ENCODE measurements at places on chromosomes 1 and 21. TPM values are rescaled to one million over a fixed set of nuclear protein-coding genes. Genes with fewer than 3 reads are reported as not detected.
A peak's percentile ranks its signal among the peaks of the same experiment; 100 is the strongest.

Gene DNAJB4
- total RNA-seq: 14.6 TPM

DNA sequence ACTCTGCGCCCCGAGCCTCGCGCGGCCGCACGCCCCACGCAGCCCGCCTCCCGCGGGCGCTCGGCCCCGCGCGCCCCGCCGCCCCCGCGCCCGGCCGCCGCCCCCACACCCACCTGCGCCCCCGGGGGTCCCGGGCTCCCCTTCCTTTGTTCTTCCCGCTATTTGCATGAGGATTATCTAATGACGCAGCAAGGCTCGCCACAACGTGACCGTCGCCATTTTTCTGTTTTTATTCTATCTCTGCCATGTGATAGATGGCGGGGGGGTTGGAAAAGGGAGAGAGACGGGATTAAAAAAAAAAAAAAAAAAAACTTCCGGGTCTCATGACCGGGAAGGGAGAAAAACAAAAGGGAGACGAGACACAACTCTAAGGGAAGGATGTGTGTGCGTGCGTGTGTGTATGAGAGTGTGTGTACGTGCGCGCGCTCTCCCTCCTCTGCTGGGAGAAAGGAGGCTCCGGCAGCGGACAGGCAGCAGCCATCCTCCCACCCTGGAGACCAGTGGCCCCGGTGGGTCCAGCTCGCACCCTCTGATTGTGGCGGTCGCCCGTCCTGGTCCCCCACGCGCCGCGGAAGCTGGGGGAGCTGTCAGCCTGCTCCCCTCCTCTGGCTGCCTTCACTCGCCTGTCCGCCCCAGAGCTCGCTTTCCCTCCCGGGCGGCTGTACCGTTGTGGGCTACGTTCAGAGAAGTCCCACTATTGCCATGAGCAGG, 80.4 kb upstream of the AK4 start:
- peak overlapping the region; percentile 97 for H3K27ac ChIP-seq
- peak; percentile 38 for DNase-seq
- no peaks in the 10 kb centered on the region for H3K36me3 ChIP-seq
- peaks cover 2% of the 10 kb centered on the region for H3K27me3 ChIP-seq

GRCh38 chr1:113935970-113936369, 6.8 kb downstream of the HIPK1 start:
- H3K27me3 ChIP-seq: no peaks in the 10 kb centered on the region
- no peak for DNase-seq
- peaks cover 60% of the 10 kb centered on the region for H3K36me3 ChIP-seq

DNA sequence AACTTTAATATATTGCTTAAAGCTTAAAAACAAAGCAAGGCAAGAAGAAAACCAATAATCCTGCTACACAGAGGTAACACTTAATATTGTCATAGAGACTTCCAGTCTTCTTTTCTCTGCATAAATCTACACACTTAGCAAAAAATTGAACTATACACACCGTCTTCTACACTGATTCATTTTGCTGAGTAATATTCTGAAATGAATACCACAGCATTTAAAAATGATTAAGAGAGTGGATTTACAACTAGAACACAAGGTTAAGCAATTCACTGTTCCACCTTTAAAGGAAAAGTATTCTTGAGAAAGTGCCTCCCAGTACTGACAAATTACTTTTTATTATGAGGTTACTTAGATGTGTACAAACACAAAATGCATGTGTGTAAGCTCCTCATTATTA, 22.2 kb upstream of the ITPKB start:
- no peaks in the 10 kb centered on the region for H3K36me3 ChIP-seq
- H3K27me3 ChIP-seq: peaks cover 2% of the 10 kb centered on the region
- peaks cover 24% of the 10 kb centered on the region for H3K4me1 ChIP-seq
- no peak overlapping the region for H3K27ac ChIP-seq

GRCh38 chr1:98660940-98661543, 479 bp upstream of the SNX7 start:
- H3K4me3 ChIP-seq: peak overlapping the region; percentile 18
- H3K27ac ChIP-seq: no peak overlapping the region
- peaks cover 8% of the 10 kb centered on the region for H3K4me1 ChIP-seq
- peaks cover 48% of the 10 kb centered on the region for H3K27me3 ChIP-seq
- H3K36me3 ChIP-seq: no peaks in the 10 kb centered on the region

Gene CDC20
- 128 TPM for total RNA-seq

Gene PKNOX1
- total RNA-seq: 26.9 TPM

GRCh38 chr1:115332813-115333608, 5.0 kb downstream of the NGF start:
- no peaks in the 10 kb centered on the region for H3K36me3 ChIP-seq
- H3K27ac ChIP-seq: no peak overlapping the region
- H3K4me3 ChIP-seq: no peak overlapping the region
- no peaks in the 10 kb centered on the region for H3K4me1 ChIP-seq
- peaks cover 17% of the 10 kb centered on the region for H3K27me3 ChIP-seq
- DNase-seq: no peak

Gene S100B
- total RNA-seq: not detected

Gene LRRC3
- total RNA-seq: 2.3 TPM

DNA sequence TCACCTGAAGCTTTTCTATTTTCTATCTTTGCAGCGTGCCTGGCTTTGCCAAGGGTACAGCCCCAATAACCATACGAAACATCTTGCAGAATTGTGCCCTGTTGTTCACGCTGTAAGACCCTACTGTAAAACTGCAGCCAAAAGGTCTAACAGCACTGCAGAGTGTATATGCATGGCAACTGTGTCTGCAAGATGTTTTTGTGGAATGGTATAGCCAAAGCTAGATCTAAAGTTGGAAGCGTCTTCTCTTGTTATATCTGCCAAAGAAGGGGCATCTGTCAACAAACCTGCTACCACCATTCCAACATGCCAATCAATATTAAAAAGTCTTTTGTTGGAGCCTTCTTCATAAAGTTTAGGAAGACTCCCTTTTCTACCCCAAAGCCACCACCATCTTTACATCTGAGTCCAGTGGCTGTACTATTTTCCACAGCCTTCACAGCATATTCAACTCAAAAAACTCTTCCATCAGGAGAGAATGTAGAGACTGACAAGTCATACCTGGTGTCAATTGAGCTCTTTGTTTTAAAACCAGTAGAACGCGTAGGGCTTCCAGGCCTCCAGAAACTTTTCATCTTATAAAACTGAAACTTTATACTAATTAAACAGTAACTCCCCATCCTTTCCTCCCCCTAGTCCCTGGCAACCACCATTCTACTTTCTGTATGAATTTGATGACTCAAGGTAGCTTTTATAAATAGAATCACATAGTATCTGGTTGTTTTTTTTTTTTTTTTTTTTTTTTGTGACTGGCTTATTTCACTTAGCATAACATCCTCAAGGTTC, 40.0 kb downstream of the ZSCAN20 start:
- H3K27me3 ChIP-seq: no peaks in the 10 kb centered on the region
- no peaks in the 10 kb centered on the region for H3K4me1 ChIP-seq
- H3K27ac ChIP-seq: no peak overlapping the region
- no peaks in the 10 kb centered on the region for H3K36me3 ChIP-seq
- no peak overlapping the region for H3K4me3 ChIP-seq
- DNase-seq: no peak

Gene PTPRC
- total RNA-seq: 333 TPM

Gene S1PR1
- 71.0 TPM for total RNA-seq

DNA sequence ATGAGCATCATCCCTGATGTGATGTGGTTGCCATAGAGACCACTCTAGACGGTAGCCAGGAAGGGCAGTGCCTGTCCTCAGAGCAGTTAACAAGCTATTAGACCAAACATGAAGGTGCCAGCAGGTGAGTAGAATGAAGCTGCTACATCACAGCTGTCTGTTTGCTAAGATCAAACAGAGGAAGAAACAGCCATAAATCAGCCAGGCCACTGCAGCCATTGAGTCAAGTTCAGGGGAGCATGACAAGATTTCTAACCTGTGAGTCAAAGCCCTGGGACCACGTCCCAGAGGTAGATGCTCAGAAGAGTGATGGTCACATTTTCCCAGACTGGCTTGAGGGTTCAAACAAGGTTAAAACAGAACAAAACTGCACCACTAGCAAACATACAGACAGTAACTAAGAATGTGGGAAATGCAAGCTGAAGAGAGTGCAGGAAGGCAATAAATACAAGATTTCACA, 450.6 kb upstream of the DAB1 start:
- H3K36me3 ChIP-seq: no peaks in the 10 kb centered on the region
- H3K4me1 ChIP-seq: no peaks in the 10 kb centered on the region
- no peaks in the 10 kb centered on the region for H3K27me3 ChIP-seq
- no peak for DNase-seq
- H3K27ac ChIP-seq: no peak overlapping the region

- DNase-seq: peak; percentile 59
- H3K36me3 ChIP-seq: peaks cover 51% of the 10 kb centered on the region
- peaks cover 5% of the 10 kb centered on the region for H3K27me3 ChIP-seq
- peaks cover 36% of the 10 kb centered on the region for H3K4me1 ChIP-seq
- peak overlapping the region; percentile 95 for H3K27ac ChIP-seq
- H3K4me3 ChIP-seq: peak overlapping the region; percentile 89
Observed at GRCh38 chr1:110962892-110963690, 631 bp downstream of the LRIF1 start.

Gene PGLYRP4
- total RNA-seq: not detected

Gene GUCA2A
- total RNA-seq: not detected

Gene RRP1
- 71.7 TPM for total RNA-seq

Gene NR1I3
- total RNA-seq: not detected

GRCh38 chr1:47495176-47495713, 57.4 kb downstream of the FOXD2 start:
- DNase-seq: no peak
- no peaks in the 10 kb centered on the region for H3K4me1 ChIP-seq
- H3K4me3 ChIP-seq: no peak overlapping the region
- H3K27me3 ChIP-seq: peaks cover 15% of the 10 kb centered on the region
- no peak overlapping the region for H3K27ac ChIP-seq
- no peaks in the 10 kb centered on the region for H3K36me3 ChIP-seq

- H3K4me3 ChIP-seq: no peak overlapping the region
- H3K27ac ChIP-seq: no peak overlapping the region
- H3K27me3 ChIP-seq: peaks cover 15% of the 10 kb centered on the region
- DNase-seq: no peak
- no peaks in the 10 kb centered on the region for H3K36me3 ChIP-seq
- H3K4me1 ChIP-seq: peaks cover 8% of the 10 kb centered on the region
Observed at GRCh38 chr1:116356673-116357072, 16.4 kb upstream of the ATP1A1 start.

Gene VPS13D
- 28.6 TPM for total RNA-seq

DNA sequence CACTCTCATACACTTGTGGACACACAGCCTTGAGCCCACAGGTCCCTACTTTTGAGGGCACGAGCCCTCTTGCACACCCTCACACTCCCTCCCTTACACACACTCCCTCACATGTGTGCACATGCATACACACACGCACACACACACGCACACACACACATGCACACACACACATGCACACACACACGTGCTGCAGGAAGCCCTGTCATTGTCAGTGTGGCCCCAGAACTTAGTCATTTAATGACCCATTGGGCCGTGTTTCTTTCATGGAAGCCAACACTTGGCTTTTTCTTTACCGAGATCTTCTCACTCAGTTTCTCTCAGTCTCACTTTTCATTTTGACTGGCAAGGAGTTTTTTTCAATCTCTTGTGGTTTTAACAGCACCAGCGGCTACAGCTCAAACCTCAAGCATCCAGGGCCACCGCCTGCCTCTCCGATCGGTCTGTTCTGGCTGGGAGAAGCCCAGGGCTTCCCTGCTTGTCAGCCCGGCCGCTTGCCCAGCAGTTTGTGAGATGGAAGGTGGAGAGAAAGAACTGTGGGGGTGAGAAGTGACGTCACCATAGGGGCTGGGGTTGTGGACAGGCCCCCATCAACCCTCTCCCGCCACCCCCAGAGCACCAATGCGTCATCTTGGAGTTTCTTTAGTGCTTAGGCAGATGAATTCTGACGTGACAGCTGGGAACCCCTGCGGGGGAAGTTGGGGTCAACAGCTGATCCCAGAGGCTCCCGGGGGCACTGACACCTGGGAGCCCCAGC, 15.8 kb upstream of the TNFRSF8 start:
- H3K27ac ChIP-seq: no peak overlapping the region
- H3K27me3 ChIP-seq: no peaks in the 10 kb centered on the region
- H3K4me1 ChIP-seq: peaks cover 31% of the 10 kb centered on the region
- no peaks in the 10 kb centered on the region for H3K36me3 ChIP-seq

- H3K36me3 ChIP-seq: peaks cover 48% of the 10 kb centered on the region
- H3K4me3 ChIP-seq: peak overlapping the region; percentile 90
- H3K27ac ChIP-seq: peak overlapping the region; percentile 61
- H3K27me3 ChIP-seq: no peaks in the 10 kb centered on the region
Observed at GRCh38 chr1:212698467-212699103, 1.1 kb downstream of the BATF3 start.

GRCh38 chr1:201251411-201251810, 31.9 kb upstream of the PKP1 start:
- H3K4me1 ChIP-seq: no peaks in the 10 kb centered on the region
- no peak overlapping the region for H3K4me3 ChIP-seq
- H3K36me3 ChIP-seq: no peaks in the 10 kb centered on the region
- H3K27ac ChIP-seq: no peak overlapping the region
- no peak for DNase-seq

GRCh38 chr1:52032124-52032784, 1.4 kb downstream of the KTI12 start:
- H3K36me3 ChIP-seq: peaks cover 52% of the 10 kb centered on the region
- H3K27me3 ChIP-seq: no peaks in the 10 kb centered on the region
- H3K4me1 ChIP-seq: peaks cover 30% of the 10 kb centered on the region
- peak overlapping the region; percentile 93 for H3K4me3 ChIP-seq
- H3K27ac ChIP-seq: peak overlapping the region; percentile 90

DNA sequence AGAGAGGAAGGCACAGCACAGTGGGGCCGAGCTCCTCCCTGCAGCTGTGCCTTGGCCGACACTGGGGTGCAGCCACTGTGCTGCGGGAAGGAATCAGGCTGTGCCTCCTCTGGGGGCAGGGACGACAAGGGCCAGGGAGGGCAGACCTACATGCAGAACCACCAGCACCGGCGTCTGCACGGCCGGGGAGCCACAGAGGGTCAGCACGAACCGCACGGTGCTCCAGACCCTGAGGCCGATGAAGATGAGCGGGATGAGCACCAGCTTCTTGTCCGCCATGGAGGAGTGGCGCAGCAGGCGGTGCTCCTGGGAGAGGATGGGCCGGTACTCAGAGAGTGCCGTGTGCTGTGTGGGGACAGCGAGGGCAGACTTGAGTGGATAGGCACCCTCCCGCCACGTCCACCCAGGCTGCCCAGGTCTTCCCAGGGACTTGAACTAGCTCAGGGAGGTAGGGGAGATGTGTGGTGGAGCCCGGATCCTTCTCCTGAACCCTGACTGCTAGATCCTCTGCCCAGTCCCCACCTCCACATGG, 23.5 kb downstream of the GPR157 start:
- DNase-seq: no peak
- H3K27me3 ChIP-seq: no peaks in the 10 kb centered on the region
- no peak overlapping the region for H3K27ac ChIP-seq
- no peaks in the 10 kb centered on the region for H3K4me1 ChIP-seq
- no peak overlapping the region for H3K4me3 ChIP-seq

Gene CYP4Z1
- not detected for total RNA-seq

Gene PLA2G5
- total RNA-seq: not detected

Gene TIAM1
- 110 TPM for total RNA-seq

- no peaks in the 10 kb centered on the region for H3K27me3 ChIP-seq
- no peak overlapping the region for H3K4me3 ChIP-seq
- H3K4me1 ChIP-seq: no peaks in the 10 kb centered on the region
- H3K27ac ChIP-seq: no peak overlapping the region
- no peak for DNase-seq
Observed at GRCh38 chr21:42347601-42348327, 3.0 kb downstream of the TFF2 start.
